Stimulated activated CD4-positive, alpha-beta T cell treated with anti-CD3 and anti-CD28 coated beads, Interleukin-15, amount 100 ng/mL, for 1 hour (primary cell): ENCODE measurements at places on chromosomes 6 and 20.

DNA sequence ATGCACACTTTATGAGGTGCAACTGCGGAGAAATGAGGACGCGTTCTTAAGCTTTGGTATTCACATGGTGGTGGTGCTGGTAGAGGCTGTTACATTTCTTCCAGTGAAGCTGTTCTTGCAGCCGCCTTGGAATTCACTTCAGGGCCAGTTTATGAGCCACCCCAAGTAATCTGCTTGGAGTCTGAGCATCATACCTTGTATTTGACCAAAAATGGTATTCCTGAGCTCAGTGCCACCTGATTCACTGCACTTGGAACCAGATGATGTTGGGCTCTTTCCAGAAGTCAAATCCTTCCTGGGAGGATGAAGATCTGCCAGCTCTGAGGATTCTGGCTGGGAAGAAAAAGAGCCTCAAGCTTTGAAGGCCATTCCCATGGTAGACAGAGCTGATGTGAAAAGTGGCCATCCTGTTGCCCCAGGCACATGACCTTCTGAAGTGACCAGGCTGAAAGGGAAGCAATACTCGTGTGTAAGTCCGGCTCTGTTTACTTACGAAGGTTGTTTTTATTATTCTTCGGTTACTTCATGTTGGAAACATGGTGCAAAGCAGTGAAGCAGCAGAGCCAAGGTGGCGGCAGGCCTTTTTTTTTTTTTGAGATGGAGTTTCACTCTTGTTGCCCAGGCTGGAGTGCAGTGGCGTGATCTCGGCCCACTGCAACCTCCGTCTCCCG lies 7.7 kb downstream of the MANBAL start:
- no peak for DNase-seq

- DNase-seq = no peak
These were observed 15.9 kb upstream of the PCK1 start for GRCh38 chr20:57544838-57545564.

DNA sequence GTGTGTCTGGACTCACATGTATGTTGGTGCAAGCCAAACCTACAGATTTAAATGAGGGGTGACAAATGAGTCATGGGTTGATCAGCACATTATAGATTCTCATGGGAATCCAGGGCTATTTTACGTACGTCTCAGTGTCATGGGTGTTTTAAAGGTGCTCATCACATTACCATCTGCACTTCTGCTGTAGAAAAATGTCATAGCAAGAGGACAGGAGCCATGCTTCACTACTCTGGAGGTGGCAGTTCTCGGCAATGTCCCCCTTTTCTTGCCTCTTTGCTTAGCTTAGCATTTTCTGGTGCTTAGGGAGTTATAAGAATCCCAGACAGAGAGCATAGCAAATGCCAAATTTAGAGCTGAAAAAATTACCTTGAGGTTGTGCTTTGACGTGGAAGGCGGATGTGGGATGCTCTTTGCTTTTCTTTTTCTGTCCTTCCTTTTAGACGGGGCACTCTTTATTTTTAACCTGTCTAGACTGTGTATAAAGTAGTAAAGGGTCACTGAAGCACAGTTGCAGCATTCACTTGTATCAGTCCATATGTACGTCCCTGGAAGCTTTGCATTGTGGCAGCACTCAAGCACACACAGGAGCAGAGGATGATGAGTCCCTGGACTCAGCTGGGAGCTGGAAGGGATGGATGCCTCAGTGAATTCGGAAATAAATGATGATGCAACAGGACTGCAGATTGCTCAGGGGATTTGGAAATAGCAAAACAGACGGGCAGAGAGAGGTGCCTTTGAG lies 139.7 kb downstream of the SYNDIG1 start:
- no peak for DNase-seq

- DNase-seq = no peak
These were observed 71.0 kb downstream of the PLAGL1 start for GRCh38 chr6:143936778-143937667.
